Stimulated activated CD8-positive, alpha-beta memory T cell treated with anti-CD3 and anti-CD28 coated beads, Interleukin-2, amount 100 ng/mL, for 1 hour (primary cell): ENCODE measurements at places on chromosomes 5 and 9.

DNA sequence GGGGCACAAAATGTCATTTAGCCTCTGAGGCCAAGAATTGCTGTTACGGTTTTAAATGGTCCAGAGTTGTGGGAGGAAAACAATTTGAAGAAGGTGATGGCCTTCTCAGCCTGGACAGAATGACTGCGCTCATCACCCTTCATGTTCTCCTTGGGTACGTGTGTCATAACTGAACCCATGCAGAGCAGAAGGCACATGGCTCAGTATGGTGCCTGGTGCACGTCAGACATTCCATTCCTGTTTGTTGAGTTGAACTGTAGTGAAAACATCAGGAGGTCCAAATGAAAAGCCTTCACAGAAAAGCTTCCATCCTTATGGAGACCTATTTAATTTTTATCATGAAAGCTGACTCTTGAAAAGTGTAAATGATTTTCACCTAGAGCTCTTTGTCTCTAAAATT, 133.2 kb downstream of the CFAP90 start:
- no peak for DNase-seq

- no peak for DNase-seq
Measured at GRCh38 chr5:150219142-150219541, 29.3 kb downstream of the SLC6A7 start.

DNA sequence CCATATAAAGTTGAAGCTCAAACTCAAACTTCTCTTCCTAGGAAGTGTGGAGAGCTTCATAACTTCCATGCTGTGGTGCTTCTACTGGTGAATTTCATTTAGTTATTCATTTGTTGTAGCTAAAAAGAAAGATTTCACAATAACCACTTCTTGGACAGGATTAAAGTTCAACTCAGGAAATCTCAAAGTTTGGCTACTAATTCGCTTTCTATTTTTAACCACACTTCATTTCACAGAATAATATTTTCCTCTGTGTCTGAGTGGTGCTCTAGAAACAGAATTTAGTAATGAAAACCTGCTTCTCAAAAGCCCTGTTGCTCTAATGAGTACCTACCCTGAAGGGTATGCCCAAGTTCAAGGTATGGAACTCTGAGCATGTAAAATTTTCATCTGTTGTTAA, 73.9 kb downstream of the ACTBL2 start:
- no peak for DNase-seq

DNA sequence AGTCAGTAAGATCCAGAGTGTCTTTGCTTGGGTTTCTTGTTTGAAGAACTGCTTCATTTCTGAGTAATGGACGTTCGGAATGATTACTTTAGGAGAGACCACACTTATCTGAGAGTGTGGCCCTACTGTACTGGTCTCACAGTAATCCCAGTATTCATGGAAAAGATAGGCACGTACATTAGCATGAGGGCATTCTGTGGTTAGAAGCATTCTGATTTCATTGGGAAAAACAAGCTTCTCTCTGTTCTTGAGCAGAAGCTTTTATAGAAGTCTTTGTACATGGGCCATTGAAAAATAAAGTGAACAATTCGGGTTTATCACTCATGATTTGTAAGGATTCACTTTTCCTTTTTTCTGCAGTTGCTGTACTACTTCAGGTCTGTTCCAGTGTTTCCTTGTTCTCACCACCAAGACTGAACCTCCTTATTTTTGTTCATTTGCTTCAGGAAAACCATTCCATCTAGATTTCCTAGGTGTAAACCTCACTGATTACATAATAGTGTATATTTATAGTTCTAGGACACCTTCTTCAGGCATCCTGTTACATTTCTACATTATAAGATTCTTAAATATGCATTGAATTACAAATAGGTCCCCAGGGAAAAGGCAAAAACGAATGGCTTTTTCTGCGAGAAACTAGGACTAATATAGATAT, 10.1 kb downstream of the TGFBR1 start:
- no peak for DNase-seq

DNA sequence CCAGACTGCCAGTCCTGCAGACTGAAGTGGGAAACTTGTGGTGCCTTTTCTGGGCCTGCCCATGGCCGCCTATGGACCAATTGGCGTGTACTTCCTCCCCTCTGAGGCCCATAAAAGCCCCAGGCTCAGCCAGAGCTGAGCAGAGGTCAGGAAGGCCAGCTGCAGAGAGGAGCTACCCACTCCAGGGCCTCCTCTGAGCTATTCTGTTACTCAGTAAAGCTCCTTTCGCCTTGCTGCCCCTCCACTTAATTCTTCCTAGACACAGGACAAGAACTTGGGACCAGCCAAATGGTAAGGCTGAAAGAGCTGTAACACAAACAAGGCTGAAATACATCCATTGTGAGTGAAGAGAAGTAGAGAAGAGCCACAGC, 106.4 kb downstream of the C9orf50 start:
- no peak for DNase-seq

GRCh38 chr5:60586307-60586901, 113.6 kb downstream of the DEPDC1B start:
- DNase-seq, result no peak

DNA sequence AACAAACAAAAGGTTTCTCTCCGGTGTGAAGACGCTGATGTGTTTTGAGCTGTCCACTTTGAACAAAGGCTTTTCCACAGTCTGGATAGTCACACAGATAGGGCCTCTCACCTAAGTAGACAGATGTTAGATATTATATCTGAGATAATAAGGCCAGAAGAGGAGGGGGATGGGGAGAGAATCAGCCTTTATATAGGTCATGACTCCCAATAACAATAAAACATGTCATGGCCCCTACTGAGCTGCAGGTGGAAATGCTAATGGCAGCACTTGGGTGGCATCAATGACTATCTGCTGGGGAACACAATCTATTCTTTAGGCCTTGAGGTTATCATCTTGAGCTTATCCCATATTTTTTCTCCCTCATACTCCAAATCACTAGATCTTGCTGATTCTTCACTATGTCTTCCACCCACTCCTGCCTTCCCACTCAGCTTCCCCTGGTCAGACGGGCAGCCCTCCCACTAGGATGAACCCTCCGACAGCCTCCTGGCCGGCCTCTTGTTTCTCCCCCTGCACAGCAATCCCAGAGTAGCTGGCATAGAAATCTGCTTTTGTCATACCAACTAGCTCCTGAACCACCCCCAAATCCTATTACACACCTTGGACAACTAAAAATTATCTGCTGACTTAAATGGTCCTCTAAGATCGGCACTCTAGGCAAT, 11.5 kb upstream of the SLC35D2 start:
- no peak for DNase-seq

DNA sequence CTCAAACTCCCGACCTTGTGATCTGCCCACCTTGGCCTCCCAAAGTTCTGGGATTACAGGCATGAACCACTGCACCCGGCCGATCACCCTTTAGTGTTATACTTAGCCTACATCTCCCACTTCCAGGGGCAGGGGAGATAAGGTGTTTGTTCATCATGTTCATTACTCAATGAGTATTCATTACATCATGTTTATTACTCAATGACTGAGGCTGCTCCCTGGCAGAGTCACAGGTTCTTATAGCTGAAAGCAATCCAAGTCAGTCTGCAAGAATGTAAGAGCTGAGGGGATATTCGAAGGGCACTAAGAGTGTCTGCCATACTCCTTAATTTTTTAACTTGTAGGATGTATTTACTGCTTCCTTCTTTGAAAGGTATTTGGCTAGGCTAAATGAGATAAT, 214.2 kb downstream of the SPATA31D1 start:
- no peak for DNase-seq

DNA sequence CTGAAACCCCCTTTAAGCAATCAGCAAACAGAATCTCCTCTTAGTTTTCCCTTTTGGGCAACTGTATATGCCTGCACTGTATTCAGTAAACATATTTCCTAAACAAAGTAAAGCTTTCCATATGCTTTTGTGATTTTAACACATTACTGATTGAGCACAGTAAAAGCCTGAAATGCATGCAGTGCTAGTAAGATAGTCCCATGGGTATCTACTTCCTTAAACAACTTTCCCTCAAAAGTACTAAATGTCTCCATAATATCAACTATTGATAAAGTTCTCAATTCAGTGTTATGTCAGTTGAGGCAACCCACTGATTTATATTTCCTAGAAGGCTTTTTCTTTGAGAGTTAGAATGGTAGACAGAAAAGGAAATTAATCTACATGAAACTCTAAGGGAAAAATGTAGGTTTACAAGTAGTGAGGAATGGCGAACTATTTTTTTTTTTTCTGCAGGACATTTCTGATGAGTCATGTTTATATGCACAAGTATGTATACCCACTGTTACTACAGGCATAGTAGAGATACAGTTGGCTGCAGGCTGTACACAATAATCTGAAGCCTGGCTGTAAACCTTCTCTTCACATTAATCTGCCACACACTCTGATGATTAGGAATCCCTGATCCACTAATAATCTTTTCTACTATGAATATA, 31.2 kb upstream of the CEP120 start:
- DNase-seq, result no peak

DNA sequence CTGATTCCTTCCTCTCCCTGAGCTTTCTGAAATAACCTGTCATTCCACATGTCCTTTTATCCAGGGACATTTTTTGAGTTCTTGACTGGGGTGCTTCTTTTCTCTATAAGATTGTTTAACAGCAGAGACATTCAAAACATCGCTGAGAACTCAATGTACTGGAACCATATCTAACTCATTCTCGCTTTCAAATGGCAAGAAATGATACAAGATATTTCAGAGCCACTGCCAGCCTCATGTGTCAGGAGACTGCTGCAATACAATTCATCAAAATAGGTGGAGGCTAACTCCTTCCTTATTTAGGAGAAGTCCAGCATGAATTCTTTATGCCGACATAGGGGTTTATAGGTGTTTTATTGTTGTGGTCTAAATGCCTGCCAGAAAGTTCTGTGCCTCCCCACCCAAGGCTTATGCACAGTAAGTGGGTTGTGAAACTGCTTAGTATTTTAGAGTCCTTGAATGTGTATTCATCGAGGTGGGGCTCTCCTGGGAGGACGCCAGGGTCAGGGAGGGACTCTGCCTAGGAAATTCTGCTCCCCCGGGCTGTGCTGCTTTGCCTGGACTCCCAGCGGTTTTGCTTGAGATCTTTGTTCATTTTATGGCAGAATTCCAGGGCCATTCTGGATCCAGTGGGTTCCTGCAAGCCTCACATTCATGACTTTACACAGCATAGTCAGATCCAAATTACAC, 53.9 kb downstream of the ZNF474 start:
- DNase-seq, result no peak

GRCh38 chr9:36876056-36876455, 158.0 kb downstream of the PAX5 start:
- no peak for DNase-seq
